Amniotic epithelial cell (primary cell): ENCODE measurements at places on chromosomes 12 and 14.

DNA sequence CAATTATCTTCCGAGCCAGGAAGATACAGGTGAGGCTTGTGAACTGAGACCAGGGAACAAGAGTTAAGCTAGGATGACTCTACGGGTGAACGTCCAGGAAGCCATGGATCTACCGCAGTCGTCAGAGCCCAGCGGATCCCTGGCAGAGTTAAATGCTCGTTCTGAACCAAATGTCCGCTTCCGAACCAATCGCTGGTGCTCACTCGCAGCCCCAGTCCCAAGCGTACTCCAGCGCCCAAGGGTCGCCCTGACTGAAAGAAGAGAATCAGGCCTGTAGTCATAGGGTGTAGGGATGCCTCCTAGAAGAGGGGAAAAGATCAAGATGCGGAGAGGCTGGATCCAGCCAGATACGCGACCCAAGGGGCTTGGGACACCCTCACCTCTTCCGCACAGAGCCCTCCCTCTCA lies 283 bp downstream of the VIPAS39 start:
- DNase-seq = peak; percentile 36

DNA sequence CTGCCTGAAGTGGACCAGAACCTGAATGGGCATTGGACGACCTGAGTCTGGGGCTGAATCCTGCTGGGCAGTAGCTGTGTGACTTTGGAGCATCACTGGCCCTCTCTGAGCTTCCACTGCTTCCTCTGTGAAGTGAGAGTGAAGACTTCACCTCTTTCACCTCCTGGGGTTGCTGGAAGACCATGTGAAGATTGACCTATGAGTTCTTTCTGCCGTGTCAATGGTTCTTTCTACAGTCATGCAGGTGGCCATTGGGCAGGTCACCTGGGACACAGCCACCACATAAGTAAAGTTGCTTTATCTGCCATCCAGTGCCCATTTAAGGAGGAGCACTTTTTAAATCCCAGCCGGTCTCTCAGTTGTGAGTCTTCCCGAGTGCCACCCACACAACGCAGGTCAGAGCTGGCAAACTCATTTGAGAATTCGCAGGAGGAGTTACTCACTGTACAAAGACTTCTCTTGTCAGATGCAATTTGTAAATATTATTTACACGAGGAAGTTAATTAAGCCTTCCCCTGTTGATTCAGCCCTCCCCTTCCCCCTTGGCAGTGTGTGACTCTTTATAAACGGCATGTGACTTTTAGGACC lies 74.8 kb upstream of the TCL1B start:
- DNase-seq = no peak

DNA sequence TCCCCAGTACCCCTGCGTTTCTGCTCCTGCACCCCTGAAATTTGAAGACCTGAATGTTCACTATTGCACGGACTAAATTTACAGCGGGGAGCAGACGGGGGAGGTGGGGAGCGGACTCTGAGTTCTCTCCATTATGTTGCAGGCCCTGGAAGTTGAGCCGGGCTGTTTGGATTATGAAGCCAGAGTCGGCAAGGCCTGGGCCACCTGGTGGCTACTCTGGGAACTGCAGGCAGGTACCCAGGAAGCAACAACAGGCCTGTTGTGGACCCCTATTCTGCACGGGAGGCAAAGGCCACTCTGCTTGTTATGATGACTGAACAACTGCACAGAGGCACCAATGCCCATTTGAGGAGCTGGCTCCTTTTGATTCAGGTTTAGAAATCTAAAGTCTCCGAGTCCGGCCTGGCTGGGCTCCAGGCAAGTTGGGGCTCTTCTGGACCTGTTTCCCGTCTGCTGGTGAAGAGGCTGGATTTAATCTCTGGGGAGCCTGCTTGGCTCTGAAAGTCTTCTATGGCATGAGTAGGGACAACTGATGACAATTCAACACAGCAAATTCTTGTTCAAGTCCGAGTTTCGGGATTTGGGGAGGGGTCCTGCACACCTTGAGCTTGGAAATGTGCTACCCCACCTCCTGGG lies 34.1 kb upstream of the FAM181A start:
- DNase-seq = peak; percentile 29

DNA sequence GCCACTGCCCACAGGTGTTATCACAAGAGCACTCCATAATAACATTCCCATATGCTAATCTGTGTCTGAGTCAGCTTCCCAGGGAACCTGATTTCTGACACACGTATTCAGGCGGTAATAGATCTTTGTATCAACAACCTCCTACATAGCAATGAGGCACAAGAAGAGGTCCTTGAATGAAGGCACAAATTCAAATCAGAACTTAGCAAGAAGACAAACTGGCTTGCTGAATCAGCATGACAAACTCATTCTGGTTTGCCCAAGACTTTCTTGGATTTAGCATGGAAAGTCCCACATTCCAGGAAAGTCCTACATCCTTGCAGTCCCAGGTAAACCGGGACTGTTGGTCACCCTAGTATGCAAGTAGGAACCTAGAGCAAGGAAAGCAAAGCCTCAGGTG lies 33.9 kb upstream of the RNU6-7 start:
- DNase-seq = peak; percentile 35

DNA sequence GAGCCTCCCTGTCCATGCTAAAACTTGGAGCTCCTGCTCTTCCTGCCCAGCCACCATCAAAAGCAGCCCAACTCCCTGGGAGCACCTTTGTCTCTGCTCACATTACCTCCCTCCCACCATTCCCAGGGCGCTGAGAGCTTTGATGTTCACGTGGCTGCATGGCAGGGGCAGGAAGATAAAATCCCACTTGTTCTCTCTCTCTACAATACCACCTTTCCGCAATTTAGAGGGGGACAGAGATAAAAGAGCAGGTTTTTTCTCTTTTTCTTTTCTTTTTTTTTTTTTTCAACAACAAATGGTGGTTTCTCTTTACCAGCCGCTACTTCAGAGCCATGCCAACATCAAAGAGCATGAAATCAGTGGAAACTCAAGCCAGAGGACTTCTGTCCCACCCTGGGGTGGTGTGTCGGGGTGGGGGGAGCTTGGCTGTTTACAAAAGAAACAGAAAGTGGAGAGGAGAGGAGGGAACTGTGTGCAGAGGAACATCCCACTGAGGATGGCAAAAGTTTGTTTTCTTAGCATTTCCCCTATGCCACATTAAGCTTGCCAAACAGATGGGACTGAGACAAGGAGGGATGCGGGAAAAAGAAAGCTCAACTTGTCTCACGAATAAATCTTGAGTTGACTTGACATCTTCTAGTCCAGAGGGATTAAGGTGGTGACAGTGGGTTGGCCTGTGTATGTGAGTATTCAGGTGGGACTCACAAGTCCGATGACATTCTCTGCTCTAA lies 103.7 kb upstream of the NUDT4 start:
- no peak for DNase-seq

DNA sequence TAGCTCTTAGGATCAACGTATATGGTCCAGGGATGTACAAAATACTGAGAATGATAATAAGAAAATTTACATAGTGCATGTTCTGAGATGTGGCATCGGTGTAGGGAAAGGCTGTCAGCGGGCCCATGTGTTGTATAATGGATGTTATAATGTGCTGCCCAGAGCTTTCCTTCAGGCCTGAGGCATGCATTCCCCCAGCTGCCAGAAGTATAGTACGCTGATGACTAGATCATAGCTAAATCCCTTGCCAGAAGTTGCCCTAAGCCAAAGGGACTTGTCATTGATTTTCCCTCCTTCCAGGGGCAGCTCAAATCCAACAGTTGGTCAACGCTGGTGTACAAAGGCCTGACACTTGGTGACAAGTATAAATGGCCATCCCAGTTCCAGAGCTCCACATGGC lies 6.5 kb upstream of the OR11G2 start:
- DNase-seq = no peak

GRCh38 chr12:53345486-53346188 lies 9.5 kb upstream of the SP7 start:
- peak; percentile 63 for DNase-seq

GRCh38 chr12:84408936-84409335 lies 503.7 kb downstream of the SLC6A15 start:
- DNase-seq = peak; percentile 7

- no peak for DNase-seq
Observed at GRCh38 chr12:23222801-23223200, 597.8 kb downstream of the ETNK1 start.
